WTC11 (cell line): ENCODE measurements at places on chromosomes 7 and 10.
A peak's percentile ranks its signal among the peaks of the same experiment; 100 is the strongest.

DNA sequence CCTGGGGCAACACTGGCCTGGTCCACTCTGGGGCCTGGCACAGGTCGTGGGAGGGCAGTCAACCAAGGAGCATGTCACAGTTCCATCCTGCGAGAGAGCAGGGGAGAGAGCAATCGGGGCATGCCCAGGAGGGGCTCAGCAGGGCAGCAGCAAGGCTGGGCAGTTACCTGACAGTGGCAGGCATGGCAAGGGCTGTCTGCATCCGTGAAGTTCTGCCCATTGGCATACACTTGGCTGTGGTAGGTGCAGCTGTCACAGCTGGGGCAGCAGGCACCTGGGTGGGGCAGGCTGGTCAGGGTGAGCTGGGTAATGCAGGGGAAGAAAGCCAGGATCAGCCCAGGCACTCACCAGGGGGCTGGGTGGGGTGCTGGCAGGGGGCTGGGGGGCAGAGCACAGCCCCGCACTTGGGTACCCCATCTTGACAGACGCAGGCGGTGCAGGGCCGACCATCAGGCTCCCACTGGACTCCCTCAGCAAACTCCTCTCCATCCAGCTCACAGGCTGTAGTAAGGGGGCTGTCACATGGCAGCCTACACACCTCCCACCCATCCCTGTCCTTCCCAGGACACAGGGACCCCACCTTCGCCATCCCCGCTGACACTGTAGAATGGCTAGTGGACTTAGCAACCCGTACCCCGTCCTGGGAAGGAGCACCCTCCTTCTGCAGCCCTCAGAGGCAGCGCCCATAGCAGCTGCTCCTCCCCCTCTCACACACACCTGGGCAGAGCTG lies 17.8 kb downstream of the KCP start:
- no peak for DNase-seq

DNA sequence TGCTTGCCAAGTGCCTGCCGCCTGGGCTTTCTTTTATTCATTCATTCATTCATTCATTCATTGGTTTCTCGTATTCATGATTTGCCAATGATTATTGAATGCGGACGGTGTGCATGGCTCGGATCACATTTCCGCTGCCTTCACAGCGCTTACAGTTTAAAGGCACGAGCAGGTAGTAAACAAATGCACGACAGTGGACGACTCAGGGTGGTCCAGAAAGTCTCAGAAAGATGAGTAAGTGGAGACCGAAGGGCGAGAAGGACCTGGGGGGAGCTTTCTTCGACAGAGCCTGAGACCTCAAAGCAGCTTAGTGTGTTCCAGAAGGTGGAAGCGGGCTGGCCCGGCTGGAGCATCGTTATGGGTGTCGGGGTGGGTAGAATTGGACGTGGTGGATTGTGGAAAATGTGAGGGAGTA lies 506 bp downstream of the MCM10 start:
- DNase-seq = no peak

DNA sequence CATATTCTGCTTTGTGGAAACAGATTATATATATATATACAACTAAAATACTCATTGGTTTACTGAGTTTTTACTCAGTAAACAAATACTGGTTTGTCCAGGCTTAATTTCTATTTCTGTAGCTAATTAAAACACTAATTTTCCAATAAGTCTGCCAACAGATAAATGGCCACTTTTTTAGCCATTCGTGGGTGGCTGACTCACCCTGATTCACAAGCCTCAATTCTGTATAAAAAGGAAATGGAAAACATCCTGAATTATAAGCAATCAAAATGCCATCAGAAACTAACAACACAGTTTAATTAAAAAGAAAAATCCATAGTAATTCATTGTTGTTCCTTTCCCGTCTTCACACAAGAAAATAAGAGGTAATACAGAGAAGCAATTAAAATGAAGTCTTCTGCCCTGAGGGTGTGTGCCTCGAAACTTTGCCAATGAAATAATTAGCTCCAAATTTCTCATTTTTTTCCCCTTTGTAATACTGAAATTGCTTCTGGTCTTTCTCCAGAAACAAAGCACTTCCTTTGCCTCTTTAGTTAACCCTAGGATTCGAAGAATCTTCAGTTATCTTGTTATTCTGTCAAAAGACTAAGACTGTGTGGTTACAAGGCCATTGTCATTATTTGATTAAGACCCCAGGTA lies 118.7 kb upstream of the PTN start:
- DNase-seq = no peak

- no peak for DNase-seq
These were observed 600.5 kb upstream of the MGMT start for GRCh38 chr10:128866551-128866950.

DNA sequence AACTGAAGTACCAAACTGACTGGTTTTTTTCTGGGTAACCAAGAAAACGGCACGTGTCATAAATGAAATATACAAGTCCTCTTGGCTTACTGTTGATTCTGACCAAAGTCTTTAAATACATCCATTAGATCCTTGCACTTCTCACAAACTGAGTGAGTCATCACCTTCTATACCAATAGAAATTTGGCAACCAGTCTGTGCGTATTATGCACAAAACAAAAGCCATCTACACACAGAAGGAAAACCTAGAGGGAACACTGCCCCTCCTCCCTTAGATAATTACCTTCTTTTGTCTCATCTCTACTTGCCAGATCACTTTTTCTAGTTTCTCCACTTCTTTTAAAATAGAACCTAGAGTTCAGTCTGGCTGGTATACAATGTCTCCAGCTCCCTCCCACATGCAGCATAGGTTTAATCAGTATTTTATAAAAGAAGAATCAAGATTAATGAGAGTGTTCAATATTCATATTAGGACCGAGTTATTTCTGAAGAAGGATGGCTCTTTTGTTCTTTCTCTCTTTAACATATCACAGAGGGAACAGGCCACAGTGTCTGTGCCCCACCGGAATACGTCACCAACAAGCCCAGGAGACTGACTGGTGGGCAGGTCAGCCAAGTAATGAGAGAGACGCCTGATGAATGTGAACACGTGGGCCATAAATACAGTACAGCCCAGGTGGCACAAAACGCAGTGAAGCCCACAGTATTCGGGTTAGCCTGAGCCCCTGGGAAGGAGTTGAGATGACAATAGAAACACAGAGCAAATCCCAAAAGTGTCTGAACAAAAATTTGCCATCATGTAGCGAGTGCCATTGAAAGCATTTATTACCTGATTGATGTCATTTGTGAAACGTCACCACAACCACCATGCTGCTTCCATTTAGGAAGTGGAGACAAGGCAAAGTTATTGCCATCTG lies 91.3 kb downstream of the KIAA1549 start:
- DNase-seq = no peak

GRCh38 chr7:104230606-104231005 lies 22.8 kb upstream of the ORC5 start:
- DNase-seq = no peak

DNA sequence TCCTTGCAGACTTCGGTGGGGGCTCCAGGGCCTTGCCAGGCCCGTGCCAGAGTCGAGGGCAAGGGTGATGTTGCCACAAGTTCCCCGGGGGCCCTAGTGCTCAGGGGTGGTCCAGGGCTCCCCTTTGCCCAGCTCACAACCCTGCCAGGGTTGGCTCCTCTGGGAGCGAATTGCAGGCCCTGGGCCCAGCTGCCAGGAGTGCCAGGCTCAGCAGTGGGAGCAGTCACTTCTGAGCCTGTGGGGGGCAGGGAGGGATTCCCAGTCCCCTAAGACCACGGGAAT lies 43.8 kb downstream of the TCERG1L start:
- no peak for DNase-seq

GRCh38 chr7:79180533-79180932 lies 272.9 kb downstream of the MAGI2 start:
- no peak for DNase-seq

DNA sequence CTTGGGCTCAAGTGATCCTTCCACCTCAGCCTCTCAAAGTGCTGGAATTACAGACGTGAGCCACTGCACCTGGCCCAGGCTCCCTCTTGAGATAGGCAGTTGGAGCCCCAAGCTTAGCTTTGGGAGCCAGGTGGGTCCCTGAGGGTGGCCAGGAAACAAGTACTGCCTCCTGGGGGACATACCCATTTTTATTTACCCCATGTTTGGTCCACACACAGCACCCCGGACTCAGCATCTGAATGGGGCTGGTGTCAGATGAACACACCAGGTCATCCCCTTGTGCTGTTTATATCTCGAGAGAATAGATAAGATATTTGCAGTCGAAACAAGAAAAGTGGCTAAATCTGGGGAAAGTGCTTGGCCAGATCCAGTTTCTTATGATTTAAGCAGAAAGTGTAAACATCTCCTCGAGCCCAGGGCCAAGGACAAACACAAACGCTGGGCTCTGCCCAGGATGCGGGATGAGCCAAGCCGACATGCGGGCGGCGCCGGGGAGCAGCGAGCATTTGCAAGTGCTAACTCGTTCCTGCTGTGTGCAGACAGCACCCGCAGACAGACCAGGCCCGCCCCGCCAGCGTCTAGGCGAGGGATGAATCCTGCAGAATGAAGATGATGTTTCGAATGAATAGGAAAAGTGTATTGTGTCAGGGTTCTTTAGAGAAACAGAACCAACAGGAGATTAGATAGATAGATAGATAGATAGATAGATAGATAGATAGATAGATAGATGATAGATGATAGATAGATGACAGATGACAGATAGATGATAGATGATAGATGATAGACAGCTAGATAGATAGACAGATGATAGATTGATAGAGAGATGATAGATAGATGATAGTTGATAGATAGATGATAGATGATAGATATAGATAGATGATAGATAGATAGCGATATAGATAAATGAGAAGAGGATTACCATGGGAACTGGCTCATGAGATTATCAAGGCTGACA lies 44.4 kb upstream of the OCM2 start:
- DNase-seq = peak; percentile 51

GRCh38 chr7:149748076-149748874 lies 25.1 kb downstream of the ZNF467 start:
- no peak for DNase-seq
